Left forelimb (tissue), 1 donor: ENCODE measurements at places on chromosomes 16 and 17.

DNA sequence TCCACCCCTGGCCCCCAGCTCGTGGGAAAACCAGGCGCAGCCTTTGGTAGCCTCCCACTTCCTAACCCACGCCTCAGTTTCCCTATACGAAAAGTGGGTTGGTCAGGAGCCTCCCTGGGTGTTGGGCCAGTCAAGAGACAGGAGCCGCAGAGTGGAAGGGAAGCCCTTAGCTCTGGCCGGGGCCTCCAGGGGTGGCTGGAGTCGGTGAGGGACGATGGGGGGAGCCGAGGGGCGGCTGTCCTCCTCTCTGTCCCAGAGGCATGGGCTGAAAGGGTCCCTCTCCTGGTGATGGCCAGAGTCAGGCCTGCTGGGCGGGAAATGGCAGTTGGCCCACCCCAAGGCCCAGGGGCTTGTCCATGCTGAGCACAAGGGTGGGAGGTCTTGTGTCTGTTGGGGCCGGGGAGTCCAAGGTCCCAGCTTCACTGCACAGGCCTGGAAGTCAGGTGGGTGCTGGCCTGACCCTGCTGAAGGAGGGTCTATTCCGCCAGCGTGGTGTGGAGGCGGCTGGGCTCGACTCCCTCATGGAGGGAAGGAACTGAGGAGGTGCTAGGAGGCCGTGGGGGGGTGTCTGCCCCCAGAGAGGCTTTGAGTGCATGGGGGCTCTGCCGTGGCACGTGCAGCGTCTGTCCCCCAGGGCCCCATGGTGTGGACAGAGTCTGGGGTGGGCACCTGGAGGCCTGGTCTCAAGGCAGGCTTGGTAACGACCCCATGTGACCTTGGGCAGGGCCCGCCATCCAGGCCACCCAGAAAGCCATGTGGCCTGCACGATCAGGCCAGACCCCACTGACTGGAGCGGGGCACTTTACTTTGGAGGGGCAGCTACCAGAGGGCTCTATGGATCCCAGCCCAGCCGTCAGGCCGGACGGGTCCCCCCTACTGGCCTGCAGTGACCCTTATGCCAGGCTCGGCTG lies 1.1 kb downstream of the SLC16A3 start:
- peak; percentile 67 for DNase-seq

DNA sequence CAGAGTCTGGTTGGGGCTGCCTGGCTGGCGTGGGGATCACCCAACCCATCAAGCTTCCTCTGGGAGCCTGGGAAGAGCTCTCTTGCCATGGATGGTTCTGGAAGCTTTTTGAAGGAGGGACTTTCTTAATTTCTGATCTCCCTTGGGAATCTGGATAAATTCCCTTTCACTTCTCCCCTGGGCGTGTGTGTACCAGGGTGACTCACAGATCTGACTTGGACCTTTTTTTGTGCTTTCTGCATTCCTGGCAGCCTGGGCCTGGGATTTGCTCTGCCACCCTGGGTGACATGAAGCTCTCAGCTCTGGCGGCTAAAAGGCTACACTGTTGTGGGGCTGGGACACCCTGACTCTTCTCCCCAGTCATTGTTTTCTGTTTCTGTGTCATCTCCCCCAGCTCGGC lies 70.1 kb downstream of the ABCC1 start:
- no peak for DNase-seq

GRCh38 chr17:6857904-6858303 lies 26.4 kb upstream of the TEKT1 start:
- no peak for DNase-seq

- no peak for DNase-seq
Measured at GRCh38 chr16:27246439-27246838, 22.1 kb downstream of the NSMCE1 start.

DNA sequence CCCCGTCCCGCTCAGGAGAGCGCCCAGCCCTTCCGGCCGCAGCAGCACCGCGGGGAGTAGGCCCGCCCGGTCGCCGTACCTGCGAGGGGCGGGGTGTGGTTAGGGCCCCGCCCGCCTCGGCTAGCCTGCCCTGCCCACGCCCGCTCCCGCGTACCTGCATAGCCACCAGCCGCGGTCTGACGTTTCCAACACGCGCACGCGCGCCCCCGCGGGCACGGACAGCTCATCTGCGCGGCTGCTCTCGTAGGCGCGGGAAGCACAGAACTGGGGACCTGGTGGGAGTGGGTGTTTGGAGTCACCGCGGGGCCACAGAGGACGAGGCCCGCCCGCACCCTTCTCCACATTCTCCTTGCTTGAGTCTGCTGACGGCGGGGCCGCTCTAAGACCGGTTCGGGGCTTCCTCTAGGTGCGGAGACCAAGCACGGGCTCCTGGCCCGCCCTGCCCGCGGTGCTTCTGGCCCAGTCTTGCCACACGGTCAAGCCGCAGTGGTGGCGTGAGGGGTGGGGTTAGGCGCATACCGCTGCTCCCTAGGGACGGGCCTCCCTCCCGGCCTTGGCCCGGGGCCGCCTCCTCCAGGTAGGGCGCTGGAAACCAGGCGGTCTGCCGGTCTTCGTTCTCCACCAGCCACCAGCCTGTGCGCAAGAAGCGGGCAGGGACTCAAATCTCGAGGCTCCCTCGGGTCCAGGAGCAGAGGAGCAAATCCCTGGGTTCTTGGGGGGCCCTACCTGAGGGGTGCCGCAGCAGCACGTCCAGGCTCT lies 1.8 kb downstream of the NOXO1 start:
- no peak for DNase-seq

DNA sequence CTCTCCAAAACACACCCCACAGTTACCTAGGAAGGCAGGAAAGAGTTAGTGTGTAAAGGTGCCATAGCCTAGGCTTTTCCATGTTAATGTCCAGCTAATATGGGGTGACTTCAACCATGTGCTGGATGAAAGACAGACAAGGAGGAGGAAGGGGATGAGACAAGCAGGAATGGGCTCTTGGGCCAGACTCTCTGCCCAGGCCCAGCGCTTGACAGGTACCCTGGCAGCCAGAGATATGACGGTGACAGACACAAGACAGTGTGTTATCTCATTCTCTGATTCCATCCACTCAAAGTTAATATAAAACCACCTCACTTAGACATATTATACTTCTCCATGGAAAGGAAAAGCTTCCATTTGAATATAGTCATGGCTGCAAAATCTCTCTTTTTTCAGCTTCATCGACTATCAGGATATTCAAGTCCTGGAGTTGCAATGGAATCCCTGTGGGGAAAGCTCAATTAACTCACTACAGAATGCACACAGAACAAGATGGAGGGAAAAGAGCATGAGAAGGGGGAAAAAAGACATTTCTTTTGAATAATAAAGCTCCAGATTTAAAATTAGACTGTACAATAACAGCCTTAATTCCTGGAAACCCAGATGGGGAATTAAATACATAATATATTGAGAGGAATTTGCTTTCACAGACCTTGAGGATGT lies 596.7 kb downstream of the TOX3 start:
- no peak for DNase-seq

GRCh38 chr16:72970656-72971055 lies 77.3 kb downstream of the ZFHX3 start:
- DNase-seq = no peak

- DNase-seq = no peak
Measured at GRCh38 chr17:42088736-42089135, 9.5 kb downstream of the ZNF385C start.

- no peak for DNase-seq
Measured at GRCh38 chr17:1377334-1377733, 22.7 kb downstream of the YWHAE start.

- no peak for DNase-seq
Measured at GRCh38 chr17:69672924-69673323, 258.4 kb downstream of the MAP2K6 start.

- DNase-seq = no peak
Measured at GRCh38 chr16:22109258-22109898, 17.0 kb downstream of the VWA3A start.

GRCh38 chr17:74840989-74841666 lies 18.6 kb downstream of the GRIN2C start:
- DNase-seq = peak; percentile 80

DNA sequence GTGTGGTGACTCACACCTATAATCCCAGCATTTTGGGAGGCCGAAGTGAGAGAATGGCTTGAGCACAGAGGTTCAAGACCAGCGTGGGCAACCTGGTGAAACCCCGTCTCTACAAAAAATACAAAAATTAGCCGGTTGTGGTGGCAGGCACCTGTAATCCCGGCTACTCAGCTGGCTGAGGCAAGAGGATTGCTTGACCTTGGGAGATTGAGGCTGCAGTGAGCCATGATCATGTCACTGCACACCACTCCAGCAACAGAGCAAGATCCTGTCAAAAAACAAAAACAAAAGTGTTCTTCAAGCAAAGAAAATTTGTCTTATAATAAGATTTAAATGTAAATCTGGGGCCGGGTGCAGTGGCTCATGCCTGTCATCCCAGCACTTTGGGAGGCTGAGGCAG lies 51.5 kb downstream of the PAFAH1B1 start:
- DNase-seq = no peak

GRCh38 chr17:43906951-43907424 lies 348 bp downstream of the MPP2 start:
- no peak for DNase-seq

GRCh38 chr16:42069-42457 lies 11.3 kb downstream of the POLR3K start:
- no peak for DNase-seq

GRCh38 chr17:29155966-29156338 lies 24.2 kb downstream of the MYO18A start:
- no peak for DNase-seq

DNA sequence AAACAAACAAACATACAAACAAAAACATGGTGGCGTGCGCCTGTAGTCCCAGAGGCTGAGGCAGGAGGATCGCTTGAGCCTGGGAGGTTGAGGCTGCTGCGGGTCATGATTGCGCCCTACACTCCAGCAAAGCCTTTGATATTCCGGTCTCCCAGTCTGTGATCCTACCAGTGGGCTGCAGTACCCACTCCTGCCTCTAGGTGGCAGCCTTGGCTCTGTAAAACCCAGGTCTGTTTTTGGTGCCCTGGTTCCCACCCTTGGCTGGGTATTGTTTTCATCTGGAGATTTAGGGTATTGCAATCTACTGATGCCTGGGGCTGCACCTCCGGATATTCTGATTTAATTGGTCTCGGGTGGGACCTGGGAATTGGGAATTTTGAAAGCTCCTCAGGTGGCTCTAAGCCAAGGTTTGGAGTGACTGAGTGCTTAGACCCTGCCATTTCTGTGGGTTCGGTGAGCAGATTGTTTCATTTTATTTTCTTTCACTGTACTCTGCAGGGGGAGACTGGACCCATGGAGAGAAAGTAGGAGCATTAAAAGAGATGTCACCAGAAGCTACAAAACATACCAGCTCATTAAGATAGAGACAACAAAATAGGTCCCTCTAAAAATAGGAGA lies 40.5 kb downstream of the MYH3 start:
- peak; percentile 78 for DNase-seq

- DNase-seq = no peak
Measured at GRCh38 chr17:17926036-17926435, 46.2 kb downstream of the TOM1L2 start.

DNA sequence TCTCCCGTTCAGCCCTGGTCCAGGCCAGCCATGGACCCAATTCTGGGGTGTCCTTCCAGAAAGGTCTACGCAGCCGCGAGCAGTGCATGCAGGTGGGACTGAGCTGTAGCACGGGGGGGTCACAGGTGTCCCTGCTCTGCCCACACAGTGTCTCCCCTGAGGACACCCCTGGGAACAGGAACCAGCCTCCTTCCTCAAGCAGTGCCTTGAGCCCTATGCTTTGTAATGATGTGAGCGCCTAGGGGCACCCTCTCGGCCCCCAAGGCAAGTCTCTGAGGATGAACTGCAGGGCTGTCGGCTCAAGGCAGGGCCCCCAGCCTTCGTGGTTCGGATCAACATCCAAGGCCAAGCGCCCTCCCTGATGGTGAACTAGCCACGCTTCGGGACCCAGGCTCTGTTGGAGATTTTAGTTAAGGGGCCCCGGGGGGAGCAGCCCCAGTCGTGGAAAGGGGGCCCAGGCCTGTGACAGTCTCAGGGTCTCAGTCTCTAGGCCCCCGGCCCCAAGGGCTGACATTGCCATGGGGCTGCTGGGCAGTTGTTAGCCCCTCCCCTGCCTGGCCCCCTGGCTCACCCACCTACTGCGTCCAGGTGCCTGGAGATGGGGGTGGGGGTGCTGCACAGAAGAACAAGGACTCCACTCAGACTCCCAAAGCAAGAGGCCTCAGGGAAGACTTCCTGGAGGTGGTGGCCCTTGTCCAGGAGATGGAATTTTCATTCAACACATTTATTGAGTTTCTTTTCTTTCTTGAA lies 2.3 kb downstream of the IL17C start:
- DNase-seq = no peak

DNA sequence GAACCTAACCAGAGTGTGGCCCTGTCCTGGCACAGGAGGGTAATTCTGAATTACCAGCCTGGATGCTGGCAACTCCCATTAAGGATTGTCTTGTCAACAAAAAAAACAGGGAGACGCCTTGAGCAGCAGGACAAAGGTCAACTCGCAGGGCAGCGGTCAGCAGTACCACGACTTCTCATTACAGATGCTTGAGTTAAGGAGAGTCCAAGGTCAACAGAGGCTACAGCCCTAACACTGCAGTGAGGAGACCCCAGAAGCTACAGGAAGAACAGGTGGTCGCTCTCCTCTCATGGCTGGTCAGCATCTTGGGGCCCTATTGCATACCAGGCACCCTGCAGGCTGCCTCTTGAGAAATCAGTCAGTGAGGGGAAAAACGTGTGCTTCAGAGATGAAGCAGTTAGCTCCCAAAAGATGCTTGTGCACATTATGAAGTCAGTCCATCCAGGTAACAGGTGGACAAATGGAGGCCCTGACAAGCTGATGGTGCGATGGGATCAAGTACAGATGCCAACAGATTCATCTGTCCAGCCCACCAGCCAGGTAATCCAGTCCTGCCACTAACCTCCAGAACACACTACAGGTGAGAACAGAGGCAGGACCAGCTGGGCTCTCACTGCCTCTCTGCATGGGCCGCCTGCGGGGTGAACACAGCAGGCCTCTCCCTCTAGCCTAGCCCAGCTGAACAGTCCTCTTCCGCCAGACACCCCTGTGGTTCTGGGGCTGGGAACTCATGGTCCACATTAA lies 4.2 kb downstream of the CSNK1D start:
- no peak for DNase-seq

- no peak for DNase-seq
Measured at GRCh38 chr16:88616320-88616719, 22.1 kb upstream of the IL17C start.

DNA sequence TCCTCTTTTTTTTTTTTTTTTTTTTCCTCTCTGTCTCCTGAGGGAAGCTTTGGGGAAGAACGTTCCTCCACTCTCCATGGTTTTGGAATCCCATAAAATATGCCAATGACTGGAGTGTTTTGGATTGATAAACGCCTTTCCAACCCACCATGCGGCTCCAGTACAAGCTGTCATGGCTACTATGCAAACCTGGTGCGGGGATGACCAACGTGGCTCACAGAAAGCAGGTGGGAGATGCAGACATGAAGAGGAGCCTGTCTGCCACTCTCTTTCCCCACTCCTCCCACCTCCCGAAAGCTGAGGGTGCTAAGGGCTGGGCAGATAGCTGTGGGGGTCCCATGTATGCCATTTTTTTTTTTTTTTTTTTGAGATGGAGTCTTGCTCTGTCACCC lies 69.9 kb upstream of the SEC14L1 start:
- no peak for DNase-seq

DNA sequence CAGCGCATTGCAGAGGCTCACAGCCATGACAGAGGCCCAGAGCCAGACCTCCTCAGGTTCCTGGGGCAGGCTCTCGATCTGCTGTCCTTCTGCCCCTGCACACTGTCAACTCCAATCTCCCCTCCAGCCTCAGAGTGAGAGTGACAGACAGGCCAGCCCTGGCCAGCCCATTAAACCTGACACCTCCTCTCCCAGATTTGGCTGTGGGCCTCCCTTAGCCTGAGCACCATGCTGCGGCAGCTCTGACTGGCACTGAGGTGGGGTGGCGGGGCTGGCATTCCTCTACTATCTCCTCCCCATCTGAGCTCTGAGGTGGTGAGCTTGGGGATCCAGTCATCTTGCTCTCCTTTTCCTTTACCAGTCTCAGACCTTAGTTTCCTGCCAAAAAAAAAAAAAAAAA lies 15.5 kb upstream of the C1QL1 start:
- DNase-seq = no peak
